ENCODE measurements at places on chromosomes 16 and 17.

GRCh38 chr17:55430541-55431288, 9.1 kb upstream of the MMD start:
- DNase-seq, result no peak

GRCh38 chr17:78237401-78238012, 6.1 kb downstream of the TMEM235 start:
- DNase-seq, result peak; percentile 68

DNA sequence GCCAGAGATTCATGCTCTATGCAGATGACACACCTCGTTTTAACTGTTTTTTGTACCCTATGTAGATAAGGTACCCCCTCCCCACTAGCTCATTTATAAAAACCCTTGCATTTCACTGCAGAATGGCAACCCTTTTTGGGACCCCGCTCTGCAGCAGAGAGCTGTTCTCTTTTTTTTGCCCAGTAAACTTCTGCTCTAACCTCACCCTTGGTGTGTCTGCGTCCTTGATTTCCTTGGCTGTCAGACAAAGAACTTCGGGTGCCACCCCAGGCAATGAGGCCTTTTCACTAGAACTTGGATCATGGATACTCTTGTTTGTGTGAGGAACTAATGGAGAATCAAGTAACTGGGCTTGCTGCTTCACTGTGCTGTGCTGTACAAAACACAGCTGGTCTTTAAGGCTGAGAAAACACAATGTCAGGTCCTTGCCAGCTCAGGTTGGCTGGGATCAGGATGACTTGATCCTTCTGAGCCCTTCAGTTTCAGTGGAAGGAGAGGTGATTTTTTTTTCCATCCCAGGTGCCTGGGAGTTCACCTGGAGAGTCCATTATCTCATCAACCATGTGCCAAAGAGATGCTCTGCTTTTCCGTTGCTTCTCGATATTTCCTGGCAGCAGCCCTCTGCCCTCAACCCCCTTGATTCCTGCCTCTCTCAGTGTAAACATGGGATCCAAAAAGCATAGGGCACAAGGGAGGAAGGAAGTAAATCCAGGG, 133.2 kb upstream of the FAM20A start:
- DNase-seq, result no peak

DNA sequence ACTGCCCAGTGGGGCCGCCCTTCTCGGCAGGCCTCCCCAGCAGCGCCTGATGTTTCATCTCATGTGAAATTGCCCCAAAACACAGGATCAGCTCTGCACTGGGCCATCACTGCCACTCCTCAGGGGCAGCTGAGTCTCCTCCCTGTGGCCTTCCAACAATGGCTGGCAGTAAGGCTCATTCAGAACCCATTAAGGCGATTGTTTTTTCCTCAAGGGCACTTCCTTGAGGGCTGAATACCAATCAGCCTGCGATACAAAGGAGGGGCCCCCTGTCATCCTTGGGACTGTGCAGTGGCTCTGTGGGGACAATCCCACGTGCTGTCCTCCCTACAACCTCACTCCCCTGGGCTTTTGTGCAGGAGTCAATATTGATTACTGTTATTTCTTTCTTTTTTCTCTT, 47.5 kb downstream of the XYLT1 start:
- DNase-seq, result peak; percentile 41

GRCh38 chr17:40177275-40177874, at the start of gene RAPGEFL1:
RAPGEFL1 (plus strand) TSS chr17:40177470; CDS start chr17:40177862, 392 bp downstream.
- DNase-seq, result no peak

DNA sequence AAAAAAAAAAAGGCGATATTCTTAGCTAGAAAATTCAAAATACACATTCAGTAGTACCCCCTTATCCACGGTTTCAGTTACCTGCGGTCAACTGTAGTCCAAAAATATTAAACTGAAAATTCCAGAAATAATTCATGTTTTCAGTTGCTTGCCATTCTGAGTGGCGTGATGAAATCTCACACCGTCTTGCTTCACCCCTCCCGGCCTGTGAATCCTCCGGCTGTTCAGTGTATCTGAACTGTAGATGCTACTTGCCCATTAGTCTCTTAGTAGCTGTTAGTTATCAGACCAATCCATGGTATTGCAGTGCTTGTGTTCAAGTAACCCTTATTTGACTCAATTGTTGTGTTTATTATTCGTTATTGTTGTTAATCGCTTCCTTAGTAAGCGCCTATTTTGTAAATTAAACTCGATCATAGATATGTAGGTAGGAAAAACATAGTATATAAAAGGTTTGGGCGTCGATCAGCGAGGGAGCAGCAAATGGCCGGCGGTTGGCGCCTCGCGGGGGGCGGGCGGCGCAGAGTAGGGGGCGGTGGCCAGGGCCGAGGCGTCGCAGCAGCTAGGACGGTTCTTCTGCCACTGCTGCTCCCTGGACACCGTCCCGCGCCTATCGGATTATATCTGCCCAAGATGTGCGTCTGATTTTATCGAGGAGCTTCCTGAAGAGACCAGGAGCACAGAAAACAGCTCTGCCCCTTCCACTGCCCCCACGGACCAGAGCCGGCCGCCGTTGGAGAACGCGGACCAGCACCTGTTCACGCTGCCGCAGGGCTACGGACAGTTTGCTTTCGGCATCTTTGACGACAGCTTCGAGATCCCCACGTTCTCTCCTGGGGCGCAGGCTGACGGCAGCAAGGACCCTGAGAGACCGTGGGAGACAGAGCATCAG, 39.8 kb upstream of the AKAP1 start:
- no peak for DNase-seq

GRCh38 chr17:68057531-68057952, 22.0 kb downstream of the KPNA2 start:
- DNase-seq, result no peak

- DNase-seq, result no peak
Measured at GRCh38 chr16:88790312-88791211, 5.5 kb upstream of the PIEZO1 start.

DNA sequence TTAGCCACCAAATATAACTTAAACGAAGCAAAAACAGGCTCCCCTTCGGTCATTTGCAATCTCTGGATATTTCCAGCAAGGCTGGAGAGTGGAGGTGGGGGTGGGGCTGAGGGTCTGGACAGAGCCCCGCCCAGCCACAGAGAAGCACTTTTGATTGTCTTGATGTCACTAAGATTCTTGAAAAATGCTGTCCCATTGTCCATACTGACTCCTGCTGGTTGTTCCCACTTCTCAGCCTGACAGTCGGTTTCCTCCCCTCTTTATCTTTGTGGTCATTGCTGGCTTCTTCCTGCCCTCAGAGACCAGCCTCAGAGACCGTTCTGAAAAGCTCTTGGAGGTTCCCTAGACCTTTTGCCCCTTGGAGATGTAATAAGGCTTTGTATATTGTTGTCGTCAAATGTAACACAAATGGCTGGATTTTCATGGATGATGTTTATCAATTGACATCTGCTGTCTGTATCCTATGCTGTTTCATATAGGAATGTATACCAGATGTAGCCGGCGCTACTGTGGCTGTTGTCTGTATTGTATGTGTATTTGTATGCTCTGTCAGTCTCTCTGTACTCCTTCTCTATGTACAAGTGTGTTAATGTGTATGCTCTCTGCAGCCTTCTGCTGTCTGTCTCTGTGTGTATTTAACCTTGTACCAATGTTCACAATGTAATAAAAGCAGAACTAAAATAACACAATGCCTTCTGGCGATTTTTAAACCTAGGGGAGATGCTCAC, 94.8 kb upstream of the DNAH9 start:
- DNase-seq, result no peak

DNA sequence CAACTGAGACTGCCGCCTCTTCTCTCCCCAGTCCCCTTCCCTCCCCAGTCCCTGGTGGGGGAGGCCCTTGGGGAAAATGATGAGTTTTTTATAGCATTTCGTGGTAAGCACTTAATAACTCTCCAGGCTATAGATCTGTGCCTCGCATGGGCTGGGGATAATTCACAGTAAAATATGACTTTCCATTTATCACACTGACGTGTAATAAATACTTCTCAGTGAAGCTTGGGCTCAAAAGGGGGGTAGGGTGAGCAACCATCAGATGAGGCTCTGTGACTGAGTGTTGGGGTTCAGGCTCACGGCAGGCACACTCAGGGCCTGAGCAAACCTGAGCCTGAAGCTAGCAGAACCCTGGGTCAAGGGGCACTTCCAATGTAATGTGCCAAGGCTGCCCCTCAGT, 101.6 kb downstream of the CCT6B start:
- DNase-seq, result no peak

GRCh38 chr17:67575325-67575724, 142.4 kb upstream of the NOL11 start:
- no peak for DNase-seq

DNA sequence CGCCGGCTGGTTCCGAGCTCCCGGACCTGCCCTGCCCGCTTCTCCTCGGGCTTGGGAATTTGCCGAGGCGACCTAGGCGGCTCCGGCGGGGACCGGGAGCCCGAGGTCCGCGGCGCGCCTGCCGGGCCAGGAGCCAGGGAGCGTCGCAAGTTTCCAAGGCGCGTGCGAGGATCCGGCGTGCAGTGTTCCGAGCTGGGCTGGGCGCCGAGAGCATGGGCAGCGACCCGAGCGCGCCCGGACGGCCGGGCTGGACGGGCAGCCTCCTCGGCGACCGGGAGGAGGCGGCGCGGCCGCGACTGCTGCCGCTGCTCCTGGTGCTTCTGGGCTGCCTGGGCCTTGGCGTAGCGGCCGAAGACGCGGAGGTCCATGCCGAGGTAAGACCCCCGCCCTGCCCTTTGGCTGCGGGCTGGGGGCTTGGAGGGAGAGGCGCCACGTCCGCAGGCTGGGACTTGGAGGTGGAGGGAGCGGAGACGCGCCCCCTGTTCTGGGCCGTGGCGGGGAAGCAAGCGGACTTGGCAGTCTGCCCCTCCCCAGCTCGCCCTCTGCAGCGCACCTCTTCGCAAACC, 668 bp downstream of the MMP15 start:
- peak; percentile 92 for DNase-seq
